ENCODE measurements at places on chromosomes 12 and 14. TPM values are rescaled to one million over a fixed set of nuclear protein-coding genes. Genes with fewer than 3 reads are reported as not detected.

- DNase-seq: no peak
These were observed 50.9 kb upstream of the TRAF3 start for GRCh38 chr14:102726191-102726949.

DNA sequence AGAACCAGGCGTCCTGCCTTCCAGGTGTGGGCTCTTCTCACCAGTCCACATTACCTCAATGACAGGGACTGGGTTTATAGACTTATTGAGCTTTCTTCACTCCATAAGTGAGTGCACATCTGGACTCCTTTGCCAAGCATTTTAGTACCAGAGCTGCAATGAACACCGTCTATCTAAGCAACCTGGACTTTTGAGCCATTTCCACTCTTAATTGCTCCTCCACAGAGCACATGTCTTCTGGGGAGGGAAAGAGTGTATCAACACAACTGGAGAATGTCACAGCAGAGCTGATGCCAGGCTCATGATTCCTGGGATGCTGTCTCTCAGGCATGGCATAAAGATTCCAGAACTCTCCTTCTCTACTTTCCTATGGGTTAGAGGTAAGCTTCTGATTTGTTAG is 43.0 kb upstream of the BDKRB2 start:
- DNase-seq: no peak

DNA sequence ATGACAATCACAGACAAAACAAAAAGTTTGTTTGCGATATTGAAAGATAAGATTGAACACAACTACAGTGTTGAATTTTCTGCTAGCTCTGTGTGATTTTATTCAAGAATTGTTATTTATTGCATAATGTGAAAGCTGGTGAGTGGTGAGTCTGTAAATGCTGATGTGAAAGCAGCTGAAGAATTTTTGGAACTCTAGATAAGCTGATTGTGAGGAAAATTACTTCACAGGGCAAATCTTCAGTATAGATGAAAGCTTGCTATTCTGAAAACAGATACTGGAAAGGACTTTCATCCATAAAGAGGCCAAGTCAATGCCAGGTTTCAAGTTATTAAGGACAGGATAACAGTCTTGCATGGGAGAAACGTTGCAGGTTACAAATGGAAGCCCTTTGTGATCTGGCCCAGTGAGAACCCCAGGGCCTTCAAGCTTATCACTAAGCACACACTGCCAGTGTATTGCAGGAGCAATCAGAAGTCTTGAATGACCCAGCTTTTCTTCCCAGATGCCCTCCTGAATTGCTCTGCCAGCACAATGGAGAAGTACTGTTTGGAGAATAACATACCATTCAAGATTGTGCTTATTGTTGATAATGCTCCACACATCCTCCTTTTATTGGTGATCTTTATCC is 153.7 kb downstream of the PCNX1 start:
- DNase-seq: no peak

DNA sequence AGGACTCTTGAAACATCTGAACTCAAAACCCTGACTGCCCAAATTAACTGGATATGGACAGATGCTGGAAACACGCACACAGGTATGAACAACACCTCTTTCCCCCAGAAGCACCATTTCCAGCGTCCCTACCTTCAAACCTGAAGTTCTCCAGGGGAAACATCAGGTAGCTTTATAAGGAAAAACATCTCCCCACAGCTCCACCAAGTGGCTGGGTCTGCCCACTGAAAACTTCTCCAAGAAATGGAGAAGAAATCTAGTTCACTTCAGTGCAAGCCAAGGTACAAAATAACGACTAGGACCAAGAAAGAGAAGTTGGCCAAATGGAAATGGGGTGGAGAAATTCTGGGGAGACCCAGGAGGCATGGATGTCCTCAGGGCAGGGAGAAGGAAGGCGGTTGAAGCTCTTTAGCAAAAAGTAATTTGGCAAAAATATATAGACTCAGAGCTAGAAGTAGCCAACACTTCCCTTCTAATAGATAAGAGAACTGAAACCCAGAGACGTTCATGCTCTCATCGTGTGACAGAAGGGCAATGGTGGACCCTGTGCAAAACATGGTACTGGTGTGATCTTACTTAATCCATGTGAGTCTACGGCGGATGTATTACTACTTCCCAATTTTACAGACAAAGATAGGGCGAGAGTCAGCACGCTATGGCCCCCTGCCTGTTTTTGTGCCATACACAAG is 10.5 kb upstream of the NUAK1 start:
- DNase-seq: no peak

GRCh38 chr14:50578433-50578832 is 18.5 kb downstream of the ATL1 start:
- DNase-seq: no peak

DNA sequence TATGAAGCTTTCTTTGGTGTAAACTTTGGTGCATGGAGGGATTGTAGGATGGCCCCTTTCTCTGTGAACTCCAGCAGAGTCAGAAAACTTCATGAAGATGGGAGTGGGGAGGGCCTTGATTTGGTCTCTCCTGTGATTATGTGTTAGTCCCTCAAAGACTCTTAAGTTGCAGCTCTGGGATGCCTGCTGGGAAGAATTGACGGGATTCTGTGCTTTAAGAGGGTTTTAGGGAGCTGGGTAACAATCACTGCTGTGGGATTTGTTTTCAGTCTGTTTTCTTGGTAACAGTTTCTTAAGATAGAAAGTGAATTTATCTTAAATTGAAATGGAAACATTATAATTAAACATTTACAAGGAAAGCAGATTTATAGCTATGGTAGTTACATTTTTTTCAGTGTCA is 378.1 kb downstream of the AACS start:
- DNase-seq: no peak

DNA sequence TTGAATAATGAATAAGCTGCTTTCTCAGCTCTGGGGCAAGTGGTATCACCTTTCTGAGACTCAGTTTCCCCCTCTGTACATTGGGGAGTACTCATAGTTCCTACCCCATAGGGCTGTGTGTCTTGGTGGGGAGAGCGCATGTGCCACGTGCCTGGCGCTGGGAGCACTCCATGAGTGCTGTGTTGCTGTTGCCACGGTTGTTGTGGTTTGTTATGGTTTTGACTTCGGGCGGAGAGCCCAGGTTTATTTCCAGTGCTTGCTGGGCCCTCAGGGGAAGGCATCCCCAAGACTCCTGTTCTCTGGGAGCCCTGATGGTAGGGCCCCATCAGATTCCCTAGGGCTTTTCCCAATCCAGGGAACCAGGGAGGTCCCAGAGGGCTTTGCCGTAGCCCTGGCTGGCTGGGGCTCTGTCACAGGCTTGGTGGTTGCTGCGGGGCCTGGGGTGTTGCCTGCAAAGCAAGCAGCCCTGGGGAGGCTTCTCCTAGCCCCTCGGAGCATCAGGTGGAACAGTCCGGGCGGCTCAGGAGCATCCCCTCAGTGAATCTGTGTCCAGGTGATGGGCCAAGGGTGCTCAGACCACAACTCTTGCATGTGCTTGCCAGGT is 18.6 kb downstream of the SH2B3 start:
- DNase-seq: no peak

The RNASE9 gene
- not detected for total RNA-seq

The G2E3 gene
- total RNA-seq: 9.1 TPM

The RAB5B gene
- total RNA-seq: 81.0 TPM

The PZP gene
- not detected for total RNA-seq

The OTUB2 gene
- total RNA-seq: 6.4 TPM
